Left hindlimb (tissue), 1 donor: ENCODE measurements at places on chromosomes 2 and 18.

- DNase-seq, result no peak
These were observed 6.0 kb downstream of the SRBD1 start for GRCh38 chr2:45605116-45605515.

- no peak for DNase-seq
These were observed 150.5 kb upstream of the XPO1 start for GRCh38 chr2:61688369-61689334.

GRCh38 chr2:165635532-165635931, 158.5 kb downstream of the GALNT3 start:
- DNase-seq, result no peak

- DNase-seq, result no peak
These were observed 32.7 kb upstream of the ALKAL2 start for GRCh38 chr2:320561-320960.

- DNase-seq, result no peak
These were observed 5.5 kb downstream of the MEX3C start for GRCh38 chr18:51192026-51192425.

DNA sequence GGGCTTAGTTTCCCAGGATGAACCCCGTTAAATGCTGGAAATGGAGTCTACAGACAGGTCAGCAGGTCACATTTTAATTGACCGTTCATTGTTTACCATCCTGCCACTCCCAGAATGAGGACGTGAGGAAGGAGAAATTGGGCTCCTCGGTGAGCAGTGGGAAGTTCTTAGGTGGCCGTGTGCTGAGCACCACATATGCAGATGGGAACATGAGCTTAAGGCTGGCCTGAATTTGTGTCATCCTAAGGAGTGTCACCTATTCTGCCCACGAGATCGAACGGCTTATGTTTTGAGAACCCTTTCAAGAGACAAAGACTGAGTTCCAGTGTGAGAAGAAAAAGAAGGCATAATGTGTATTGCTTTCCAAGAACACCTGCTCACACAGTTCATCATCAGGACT, 234.4 kb upstream of the PXDN start:
- DNase-seq, result no peak

- DNase-seq, result no peak
These were observed 3.6 kb upstream of the KCNJ3 start for GRCh38 chr2:154694881-154695280.
